Activated CD4-positive, alpha-beta T cell treated with anti-CD3 and anti-CD28 coated beads, Interleukin-10, Interleukin-2, amounts not matched to agents 100 ng/mL and 50 ng/mL, durations not matched to agents 16 hours and 8 hours (primary cell): ENCODE measurements at places on chromosomes 2 and 18.
A peak's percentile ranks its signal among the peaks of the same experiment; 100 is the strongest.

DNA sequence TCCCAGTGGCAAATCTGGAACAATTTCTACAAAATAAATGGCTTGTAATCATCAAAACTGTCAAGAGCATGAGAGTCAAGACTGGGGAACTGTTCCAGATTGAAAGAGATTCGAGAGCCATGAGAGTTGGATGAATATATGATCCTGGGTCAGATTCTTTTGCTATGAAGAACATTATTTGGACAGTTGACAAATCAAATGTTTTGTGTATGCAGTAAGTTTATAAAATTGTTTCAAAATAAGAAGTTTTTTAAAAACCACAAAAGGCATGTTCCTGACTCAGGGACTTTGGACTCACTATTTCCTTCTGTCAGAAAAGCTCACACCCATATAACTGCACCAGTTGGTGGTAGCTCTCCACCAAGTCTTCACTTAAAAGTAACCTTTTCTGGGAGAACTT is 38.5 kb downstream of the ROCK2 start:
- DNase-seq: no peak

DNA sequence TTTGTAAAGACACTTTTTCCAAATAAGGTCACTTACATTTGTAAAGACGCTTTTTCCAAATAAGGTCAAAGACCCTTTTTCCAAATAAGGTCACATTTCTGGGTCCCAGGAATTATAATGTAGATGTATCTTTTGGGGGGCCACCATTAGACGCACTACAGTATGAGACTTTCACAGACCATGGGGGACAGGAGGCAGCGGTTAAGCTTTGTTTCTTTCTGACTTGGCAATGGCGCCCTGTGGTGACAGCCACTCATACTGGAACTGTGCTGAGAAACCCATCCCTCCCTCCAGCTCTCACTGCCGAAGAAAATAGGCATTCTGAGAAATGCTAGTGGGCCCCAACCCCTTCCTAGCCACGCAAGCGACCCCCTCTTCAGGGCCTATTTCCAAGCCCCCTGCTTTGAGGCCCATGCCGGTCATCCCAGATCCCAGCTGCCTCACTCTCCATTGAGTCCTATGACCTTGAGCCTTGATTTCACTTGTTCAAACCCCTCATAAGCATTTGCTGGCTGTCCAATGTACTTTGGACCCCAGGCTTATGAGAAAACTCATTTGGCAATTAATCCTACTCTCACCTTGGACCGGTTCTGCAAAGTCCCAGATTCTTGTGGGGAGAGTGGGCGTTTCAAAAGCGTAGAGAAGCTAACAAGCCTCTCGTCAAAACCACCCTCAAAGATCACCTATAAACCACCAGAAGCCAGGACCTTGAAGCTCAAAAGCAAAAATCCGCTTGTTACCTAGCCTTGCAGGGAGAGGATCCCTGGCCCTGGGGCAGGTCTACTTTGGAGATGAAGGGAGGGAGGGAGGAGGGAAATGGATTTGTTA is 11.3 kb upstream of the SPATA3 start:
- DNase-seq: peak; percentile 97

GRCh38 chr2:119760237-119760955 is 674 bp downstream of the PTPN4 start:
- DNase-seq: no peak

GRCh38 chr2:10738192-10738591 is 16.8 kb downstream of the ATP6V1C2 start:
- no peak for DNase-seq

DNA sequence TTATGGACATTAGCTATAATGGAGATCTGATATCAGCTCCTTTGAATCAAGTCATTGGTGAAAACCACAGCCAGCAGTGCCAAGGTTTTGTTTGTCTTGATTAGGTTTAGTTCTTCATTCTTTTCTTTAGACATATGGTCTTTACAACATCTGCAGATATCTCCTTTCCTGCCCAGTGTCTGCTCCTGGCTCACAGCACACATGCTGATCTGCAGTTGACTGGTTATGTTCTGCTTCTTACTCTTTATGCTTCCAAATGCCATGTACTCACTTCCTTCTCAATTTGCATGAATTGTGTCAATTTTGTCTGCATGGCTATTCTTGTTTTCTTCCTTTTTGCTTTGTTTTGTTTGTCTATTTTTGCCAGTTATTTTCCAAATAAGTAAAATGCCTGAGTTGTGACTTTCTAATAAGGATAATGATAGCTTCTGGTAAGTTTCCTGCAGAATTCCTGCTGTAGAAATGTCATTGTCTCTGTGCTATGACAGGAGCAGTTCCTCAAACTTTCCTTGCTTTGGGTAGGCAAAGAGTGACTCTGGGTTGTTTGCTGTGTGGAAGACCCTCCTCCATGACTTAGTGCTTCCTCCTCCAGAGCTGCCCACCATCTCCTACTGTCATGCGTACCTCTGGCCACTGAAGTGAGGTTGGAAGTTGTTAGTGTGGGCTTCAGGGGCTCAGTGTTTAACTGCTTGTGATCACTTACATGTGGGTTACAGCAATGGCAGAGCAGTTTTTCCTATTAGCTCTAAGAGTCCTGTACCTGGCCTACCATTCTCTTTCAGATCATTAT is 8.2 kb downstream of the ARHGAP25 start:
- peak; percentile 61 for DNase-seq

DNA sequence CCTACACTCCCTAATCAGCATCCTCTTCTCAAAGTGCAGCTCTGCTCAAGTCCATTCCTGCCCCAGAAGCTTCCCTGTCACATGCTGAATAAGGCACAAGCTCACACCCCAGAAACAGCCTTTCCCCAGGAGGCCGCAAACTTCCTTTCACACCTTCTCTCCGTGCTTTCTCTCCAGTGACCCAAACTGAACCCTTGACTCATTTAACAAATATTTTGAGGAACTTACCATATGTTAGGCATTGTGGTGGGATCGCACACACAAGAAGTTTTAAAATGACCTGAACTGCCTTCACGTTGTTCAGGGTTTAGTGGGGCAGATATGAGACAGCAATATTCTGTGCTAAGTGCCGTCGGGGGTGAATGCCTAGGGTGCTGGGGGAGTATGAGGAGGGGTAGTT is 161.3 kb downstream of the INSIG2 start:
- DNase-seq: peak; percentile 13

DNA sequence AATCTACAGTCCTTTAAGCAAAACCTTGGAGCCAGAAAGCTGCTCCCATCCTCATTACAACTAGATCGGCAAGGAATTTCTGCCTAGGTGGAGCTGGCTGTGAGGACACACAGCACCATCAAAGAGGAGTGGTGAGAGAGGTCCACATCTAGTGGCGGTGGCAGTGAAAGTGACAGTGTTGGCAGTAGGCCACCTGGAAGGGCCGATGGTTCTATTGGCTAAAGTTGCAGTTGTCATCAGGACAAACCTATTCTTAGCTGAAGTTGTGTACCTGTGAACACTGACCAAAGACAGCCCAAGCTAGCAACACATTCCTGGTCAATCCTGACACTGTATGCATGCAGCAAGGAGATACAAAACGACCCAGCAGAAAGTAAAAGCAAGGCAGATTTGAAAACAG is 218.1 kb upstream of the CHAC2 start:
- no peak for DNase-seq

GRCh38 chr2:13676269-13676668 is 956.2 kb upstream of the LRATD1 start:
- no peak for DNase-seq

DNA sequence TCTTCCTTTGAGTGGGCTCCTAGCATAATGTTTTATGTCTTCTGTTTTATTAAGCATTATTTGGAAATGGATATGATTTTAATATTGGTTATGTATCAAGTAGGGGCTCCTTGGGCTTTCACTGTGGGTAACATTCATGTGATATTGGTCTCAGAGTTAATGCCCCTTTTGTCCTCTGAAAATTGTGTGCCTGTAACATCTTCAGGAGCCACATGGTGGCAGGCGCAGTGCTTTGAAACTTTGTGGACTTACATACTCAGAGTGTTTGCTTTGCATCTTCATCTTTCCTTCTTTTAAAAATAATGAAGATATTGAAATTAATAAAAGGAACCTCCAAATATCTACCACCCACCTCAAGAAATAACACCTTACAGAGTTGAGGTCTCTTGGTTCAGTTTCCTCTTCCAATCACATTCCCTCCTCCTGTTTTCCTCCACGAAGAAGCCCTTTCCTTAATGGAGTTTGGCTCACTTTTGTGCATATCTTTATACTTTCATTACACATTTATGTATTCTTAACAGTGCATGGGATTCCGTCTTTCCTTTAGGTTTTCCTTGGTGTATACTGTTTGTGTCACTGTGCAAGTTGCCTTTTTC is 73.5 kb downstream of the LIMS1 start:
- DNase-seq: peak; percentile 43
